ENCODE measurements at places on chromosomes 5 and 9.
A peak's percentile ranks its signal among the peaks of the same experiment; 100 is the strongest.

DNA sequence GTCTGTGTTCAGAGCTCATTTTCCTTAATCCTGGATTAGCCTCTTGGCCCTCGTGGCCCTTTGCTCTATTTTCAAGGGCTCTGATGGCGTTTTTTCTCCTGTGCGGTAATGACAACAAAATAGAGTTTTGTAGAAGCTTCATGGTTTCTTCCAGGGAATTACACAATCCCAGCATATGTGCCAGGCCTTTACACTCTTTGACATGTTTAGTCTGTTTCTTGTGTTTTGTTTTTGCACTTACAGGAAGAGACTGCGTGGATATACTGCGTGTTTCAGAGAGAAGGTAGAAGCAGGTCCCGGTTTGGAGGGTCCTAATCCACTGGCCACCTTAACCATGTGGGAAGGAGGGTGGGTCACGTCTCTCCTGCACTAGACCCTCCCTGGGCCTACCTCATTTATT lies 400.2 kb upstream of the IRX4 start:
- DNase-seq: no peak

- no peak for DNase-seq
Observed at GRCh38 chr9:34374339-34374738, 2.4 kb downstream of the MYORG start.

DNA sequence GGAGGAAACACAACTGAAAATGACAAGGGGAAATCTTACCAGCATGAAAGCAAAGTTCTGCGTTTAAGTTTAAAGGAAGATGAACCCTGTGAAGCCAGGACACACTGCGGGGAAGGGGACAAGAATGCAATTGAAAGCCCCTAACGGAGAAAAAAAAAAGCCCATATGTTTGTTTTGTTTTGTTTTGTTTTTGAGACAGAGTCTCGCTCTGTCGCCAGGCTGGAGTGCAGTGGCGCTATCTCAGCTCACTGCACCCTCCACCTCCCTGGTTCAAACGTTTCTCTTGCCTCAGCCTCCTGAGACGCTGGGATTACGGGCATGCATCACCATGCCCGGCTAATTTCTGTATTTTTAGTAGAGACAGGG lies 2.9 kb downstream of the STK10 start:
- no peak for DNase-seq

- no peak for DNase-seq
Observed at GRCh38 chr5:9815051-9815450, 184.9 kb upstream of the TAS2R1 start.

- no peak for DNase-seq
Observed at GRCh38 chr9:135126451-135127187, 39.2 kb downstream of the OLFM1 start.

GRCh38 chr5:101676646-101677045 lies 619.4 kb downstream of the SLCO4C1 start:
- DNase-seq: no peak

DNA sequence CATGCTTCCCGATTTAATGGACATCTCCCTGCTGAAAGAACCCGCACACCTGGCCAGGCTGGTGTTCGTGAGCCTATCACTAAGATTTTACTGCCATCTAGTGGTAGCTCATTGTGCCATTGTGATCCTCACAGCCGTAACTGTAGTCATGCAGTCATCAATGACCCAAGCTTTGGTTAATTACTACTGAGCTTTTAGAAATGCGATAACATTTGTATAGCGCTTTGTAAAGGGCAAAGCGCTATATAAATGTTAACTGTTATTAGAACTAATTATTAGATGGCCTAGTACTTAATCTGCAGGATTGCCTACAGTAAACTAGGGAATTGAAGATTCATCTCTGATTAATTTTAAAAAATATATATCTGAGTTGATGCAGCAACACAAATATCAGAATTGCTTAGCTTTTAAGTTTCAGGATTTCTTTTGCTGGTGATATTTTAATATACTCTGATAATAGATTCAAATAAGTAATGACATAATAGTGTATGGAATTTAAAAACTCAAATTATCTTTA lies 90.2 kb downstream of the HACD4 start:
- DNase-seq: peak; percentile 11

- no peak for DNase-seq
Observed at GRCh38 chr5:59528202-59528862, 365.2 kb downstream of the PDE4D start.

- no peak for DNase-seq
Observed at GRCh38 chr9:131744171-131744719, 4.4 kb upstream of the RAPGEF1 start.

DNA sequence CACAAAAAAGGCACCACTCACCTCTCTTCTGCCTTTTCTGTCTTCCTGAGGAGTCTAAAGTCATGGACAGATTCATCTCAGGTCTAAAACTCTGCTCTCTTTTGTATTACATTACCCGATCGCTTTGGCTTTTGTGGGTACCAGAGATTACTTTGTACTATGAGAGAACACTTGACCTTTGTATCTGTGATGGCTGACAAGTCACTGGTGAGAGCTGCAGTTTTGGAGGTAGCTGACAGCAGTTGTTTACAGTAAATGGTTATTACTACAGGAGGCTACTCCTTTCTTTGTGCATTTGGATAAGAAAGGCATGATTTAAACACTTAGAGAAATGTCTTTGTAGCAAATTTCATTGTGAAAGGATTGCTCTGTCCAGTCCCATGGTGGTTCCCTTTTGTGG lies 307.3 kb downstream of the FBXL17 start:
- DNase-seq: no peak

GRCh38 chr9:130846487-130847305 lies 11.6 kb downstream of the ABL1 start:
- no peak for DNase-seq

GRCh38 chr5:145110181-145110580 lies 725.0 kb downstream of the PRELID2 start:
- DNase-seq: no peak

DNA sequence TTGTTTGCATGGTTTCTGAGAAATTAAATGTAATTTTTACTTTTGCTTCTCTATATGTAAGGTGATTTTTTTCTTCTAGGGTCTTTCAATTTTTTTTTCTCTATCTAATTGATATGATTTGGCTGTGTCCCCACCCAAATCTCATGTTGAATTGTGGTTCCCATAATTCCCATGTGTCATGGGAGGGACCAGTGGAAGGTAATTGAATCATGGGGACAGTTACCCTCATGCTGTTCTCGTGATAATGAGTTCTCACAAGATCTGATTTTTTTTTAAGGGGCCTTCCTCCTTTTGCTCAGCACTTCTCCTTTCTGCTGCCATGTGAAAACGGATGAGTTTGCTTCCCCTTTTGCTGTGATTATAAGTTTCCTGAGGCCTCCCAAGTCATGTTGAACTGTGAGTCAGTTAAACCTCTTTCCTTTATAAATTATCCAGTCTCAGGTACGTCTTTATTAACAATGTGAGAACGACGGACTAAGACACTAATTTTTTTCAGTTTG lies 150.8 kb downstream of the MTRR start:
- DNase-seq: no peak

- no peak for DNase-seq
Observed at GRCh38 chr5:40073927-40074326, 605.8 kb upstream of the PTGER4 start.

GRCh38 chr5:28603869-28604268 lies 1565.5 kb upstream of the CDH9 start:
- no peak for DNase-seq

- peak; percentile 69 for DNase-seq
Observed at GRCh38 chr9:112332977-112333638, at the start of gene PTBP3. Gene PTBP3, minus strand, starts transcription at chr9:112333619. Its CDS starts 35,754 bp downstream, at chr9:112297865.

DNA sequence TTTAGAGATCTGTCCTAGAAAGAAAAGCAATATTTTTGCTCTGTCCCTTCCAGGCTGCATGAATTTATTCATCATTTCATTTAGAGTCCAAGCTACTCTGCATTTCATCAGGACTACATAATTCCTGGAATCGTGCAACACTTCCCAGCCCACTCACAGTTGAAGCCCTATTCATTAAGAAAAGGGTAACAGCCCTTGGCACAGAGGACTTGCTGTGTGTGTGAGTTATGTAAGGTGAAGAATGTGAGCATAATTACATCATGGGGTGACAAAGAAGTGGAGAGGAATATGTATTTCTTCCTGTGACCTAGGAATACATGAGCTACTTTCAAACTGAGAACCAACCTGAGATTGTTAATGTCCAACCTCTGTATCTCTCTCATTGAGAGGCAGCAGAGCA lies 317.4 kb downstream of the ARHGEF28 start:
- no peak for DNase-seq

DNA sequence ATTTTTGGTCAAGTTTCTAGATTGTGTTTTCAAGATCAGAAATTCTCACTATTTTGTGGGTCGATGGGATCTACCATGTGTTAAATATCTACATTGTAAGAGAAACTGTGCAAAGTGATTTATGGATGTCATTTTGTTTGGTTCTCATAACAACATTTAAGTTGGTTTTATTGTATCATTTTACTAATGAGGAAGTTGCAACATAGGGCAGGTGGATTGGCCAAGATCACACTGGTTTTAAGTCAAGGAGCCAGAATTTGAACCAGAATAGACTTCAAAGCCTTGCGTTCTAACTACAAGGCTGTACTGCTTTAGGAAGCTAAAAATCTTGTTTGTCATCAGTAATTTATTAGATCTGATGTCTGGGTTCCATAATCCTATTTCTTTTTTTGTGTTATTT lies 23.4 kb downstream of the SH3TC2 start:
- no peak for DNase-seq

DNA sequence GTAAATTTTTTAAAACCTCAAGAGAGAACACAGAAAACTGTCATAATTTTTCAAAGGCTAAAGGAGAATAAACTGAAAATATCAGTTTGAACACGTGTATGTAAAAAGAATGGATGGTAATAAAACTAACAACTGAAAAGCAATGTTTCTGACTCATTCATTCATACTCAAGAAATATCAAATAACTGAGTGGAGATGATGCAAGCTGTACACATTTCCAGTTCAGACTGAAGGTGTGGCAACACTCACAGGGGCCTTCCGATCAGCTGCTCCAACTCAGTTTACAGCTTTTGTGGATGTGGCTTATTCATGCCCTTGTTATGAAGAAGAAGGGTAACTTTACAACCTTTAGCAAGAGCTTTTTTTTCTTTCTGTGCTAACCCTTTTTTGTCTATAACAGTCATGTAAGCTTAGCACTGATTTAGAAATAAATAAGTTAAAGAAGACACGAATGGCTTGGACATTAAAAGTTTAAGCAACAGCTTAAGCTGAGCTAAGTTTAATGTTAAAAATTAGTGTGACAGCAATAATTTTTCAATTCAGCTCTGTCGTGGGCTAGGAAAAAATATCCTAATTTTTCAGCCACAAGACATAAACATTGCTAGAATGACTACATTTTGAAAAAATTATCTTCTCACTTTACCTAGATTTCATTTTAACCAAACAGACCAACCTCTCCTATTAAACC lies 453.5 kb downstream of the RAB3C start:
- DNase-seq: peak; percentile 40

DNA sequence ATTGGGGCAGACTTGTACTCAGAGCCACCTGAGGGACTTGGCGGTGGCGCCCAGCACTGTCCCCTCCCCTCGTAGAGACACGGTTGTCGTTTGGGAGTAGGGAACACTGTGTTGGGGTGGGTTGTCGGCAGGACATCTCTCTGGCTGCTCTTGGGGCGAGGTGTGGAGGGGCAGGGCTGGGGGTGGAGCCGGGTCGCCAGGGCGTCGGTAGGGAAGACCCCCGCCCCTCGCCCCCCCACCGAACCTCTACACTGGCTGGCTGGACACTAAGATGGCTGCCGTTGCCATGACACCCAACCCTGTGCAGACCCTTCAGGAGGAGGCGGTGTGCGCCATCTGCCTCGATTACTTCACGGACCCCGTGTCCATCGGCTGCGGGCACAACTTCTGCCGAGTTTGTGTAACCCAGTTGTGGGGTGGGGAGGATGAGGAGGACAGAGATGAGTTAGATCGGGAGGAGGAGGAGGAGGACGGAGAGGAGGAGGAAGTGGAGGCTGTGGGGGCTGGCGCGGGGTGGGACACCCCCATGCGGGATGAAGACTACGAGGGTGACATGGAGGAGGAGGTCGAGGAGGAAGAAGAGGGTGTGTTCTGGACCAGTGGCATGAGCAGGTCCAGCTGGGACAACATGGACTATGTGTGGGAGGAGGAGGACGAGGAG lies 778 bp downstream of the TRIM41 start:
- no peak for DNase-seq

DNA sequence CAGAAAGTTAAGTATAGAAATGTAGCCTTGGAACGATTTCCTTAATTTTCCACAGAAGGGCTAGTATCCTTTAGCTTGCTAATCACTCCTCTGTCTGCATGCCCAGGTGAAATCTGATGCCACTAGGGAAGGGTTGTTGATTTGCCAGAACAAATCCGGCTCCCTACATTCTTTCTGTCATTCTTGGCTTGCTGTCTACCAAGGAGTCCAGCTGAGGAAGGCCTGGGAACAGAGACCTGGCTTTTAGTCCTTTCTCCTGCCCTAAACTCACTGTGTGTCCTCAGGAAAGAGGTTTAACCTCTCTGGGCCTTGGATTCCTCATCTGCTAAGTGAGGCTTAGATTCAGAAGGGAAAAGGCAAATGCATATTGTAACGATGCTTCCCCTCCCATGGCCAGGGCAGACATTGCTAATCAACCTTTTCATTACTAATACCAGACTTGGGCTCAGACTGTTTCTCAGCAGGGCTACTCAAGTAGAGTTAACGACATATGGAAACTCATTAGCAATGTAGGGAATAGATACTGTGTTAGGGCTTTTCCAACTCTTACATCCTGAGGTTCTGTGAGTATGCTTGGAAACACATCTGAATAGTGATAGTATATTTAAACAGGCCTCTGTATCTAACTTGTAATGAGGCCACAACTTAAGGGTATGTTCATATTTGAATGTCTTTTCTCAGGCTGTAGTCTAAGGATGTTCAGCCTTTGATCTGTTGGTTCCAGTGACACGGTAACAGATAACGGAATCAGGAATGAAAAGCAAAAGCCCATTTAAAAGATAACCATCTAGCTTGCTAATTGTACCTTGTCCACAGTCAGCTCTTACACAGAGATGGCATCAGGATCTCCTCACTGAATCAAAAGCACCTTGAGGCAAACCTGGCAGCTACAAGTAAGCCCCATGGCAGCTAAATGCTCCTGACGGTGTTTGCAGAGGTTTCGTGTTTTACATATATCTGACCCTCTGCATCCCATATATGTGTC lies 4.1 kb downstream of the GALNT10 start:
- no peak for DNase-seq

DNA sequence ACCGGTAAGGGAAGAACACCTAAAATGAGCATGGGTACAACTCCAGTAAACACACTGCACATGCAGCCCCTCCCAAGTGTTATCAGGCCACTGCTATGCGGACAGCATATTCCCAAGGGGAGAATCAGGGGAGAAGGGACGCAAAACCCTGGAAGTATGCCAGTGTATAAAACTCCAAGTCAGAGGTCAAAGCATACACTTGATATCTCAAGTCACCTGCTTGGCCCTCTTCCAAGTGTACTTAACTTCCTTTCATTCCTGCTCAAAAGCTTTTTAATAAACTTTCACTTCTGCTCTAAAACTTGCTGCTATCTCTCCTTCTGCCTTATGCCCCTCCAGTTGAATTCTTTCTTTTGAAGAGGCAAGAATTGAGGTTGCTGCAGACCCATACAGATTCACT lies 408.1 kb downstream of the HTR1A start:
- DNase-seq: no peak

DNA sequence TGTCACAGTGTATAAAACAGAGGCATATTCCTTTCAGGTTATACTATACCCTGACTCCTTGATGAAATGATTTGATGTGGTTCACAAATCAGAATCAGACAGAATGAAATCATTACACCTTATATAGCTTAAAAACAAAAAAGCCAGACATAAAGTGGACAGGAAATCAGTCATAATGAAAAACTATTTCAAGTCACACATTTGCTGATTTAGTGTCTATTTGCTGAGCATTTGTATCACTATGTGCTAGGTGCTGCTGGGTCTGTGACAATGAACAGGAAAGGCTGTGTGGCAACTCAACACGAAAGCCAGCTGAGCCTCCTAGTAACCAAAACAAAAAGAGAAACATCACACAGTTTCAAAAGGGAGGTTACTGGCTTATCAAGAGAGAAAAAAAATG lies 194.0 kb downstream of the EFNA5 start:
- DNase-seq: no peak

Measured in stimulated activated CD4-positive, alpha-beta T cell treated with anti-CD3 and anti-CD28 coated beads, Interleukin-12 subunit alpha, Interleukin-12 subunit beta, amount 100 ng/mL, for 48 hours (primary cell).